ENCODE measurements at places on chromosomes 6 and 20. TPM values are rescaled to one million over a fixed set of nuclear protein-coding genes. Genes with fewer than 3 reads are reported as not detected.
A peak's percentile ranks its signal among the peaks of the same experiment; 100 is the strongest.

GRCh38 chr6:142302421-142303175 lies 791 bp downstream of the ADGRG6 start:
- no peak for DNase-seq

DNA sequence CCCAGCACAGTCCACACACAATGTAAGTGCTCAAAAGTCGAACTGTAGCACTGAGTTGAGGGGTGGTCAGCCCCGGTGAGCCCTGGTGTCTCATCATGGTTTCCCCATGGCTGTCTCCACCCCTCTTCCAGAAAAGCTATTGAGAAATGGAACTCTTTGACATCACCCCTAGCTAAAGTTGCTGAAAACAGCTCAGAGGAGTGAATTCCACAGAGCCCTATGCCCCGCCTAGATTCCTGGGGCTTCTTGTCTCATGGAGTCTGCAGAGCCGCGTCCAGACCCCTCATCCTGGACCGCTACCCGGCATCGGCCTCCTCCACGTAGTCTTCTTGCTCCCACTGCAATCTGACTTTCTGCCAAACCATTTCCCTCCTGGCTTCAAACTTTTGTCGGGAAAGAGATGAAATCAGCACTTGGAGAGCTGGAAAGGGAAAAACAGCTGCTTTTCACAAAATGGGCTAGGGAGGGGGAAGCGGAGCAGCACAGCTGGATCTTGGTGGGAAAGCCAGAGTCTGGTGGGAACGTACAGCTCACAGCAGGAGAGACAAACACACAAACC lies 132.2 kb downstream of the SNX5 start:
- peak; percentile 92 for DNase-seq

- DNase-seq: no peak
These were observed 62.3 kb downstream of the PSMG4 start for GRCh38 chr6:3321042-3321441.

DNA sequence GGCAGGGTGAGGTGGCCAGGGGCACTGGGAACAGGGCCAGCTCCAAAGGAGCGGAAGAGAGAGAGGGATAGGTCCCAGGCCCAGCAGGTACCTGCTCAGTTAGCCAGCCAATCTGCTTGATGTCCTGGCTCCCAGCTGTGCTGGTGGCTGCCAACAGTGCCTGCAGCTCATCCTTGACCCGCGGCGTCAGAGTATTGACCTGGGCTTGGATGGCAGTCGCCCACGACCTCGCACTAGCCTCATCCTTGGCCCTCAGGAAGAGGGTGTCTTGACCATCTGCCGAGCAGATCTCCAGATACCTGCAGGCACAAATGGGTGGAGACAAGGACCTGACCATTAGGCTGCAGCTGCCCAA lies 11.1 kb upstream of the CDK5RAP1 start:
- no peak for DNase-seq

GRCh38 chr6:26514984-26515383 lies 14.9 kb downstream of the BTN1A1 start:
- DNase-seq: no peak

CABLES2 gene
- total RNA-seq: 6.1 TPM

BTN3A1 gene
- 3.1 TPM for total RNA-seq
